ENCODE measurements at places on chromosomes 2 and 18.

DNA sequence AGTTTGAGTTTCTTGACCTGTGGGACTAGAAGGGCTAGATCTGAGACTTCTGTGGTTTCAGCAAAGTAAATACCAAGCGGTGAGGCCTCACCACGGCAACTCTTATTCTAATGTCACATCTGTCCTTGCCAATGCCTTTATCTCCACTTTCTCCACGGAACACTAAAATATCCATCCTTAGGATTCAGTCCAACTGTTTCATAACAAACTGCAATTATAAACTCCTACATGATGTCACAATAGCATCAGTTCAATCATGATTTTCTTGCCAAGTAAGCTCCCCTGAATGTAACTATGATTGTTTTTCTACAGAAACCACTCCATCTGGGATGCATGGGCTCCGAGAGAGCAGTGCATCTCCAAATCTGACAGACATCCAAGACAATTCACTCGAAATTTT is 79.6 kb downstream of the LRATD1 start:
- DNase-seq, result no peak

DNA sequence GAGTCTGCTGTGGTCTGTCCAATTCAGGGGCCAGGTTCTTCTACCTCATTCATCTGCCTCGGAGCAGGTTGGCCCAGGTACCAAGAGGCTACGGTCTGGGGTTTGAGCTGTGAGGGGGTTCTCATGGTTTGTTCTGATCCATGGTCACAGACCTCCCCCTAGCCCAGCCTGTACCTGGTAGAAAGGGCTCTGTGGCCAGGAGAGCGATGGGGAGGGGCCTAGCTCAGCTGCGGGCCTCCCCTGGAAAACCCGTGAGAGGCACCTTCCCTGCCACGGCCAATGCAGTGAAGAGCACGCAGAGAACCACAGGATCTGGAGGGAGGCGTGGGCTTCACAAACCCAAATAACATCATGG is 19.6 kb upstream of the ALLC start:
- DNase-seq, result no peak

GRCh38 chr2:205366336-205367060 is 315.8 kb upstream of the NRP2 start:
- no peak for DNase-seq

- DNase-seq, result peak; percentile 90
These were observed 2.9 kb upstream of the ID2 start for GRCh38 chr2:8678731-8679566.

- DNase-seq, result peak; percentile 79
These were observed 1.1 kb upstream of the FARP2 start for GRCh38 chr2:241354668-241355658.

GRCh38 chr18:25326361-25326952 is 25.5 kb downstream of the ZNF521 start:
- no peak for DNase-seq

DNA sequence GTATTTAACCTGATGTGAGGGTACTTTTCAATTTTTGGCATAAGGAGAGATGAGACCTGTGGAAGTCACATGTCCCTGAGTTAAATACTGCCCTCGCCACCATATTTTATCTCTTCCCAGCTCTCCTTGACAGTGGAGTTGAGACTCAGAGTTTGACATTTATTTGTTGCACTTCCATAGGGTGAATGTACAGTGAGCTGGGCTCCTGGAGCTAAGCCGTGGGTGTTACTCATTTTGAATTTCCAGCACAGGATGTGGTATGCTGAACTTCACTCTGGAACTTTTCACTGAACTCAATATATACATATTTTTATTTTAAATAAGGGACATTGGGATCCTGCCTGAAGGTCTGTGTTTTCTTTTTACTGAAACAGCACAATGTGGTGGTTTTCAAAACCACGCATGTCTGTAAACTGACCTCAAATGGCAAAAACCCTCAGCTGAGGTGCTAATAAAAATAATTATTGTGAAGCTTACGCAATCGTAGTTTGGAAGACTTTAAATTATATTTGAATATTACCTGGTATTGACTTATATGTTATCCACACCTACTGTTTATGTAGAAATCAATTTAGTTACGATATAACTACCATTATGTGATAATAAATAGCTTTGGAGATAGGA is 12.1 kb downstream of the RNF144A start:
- DNase-seq, result no peak

DNA sequence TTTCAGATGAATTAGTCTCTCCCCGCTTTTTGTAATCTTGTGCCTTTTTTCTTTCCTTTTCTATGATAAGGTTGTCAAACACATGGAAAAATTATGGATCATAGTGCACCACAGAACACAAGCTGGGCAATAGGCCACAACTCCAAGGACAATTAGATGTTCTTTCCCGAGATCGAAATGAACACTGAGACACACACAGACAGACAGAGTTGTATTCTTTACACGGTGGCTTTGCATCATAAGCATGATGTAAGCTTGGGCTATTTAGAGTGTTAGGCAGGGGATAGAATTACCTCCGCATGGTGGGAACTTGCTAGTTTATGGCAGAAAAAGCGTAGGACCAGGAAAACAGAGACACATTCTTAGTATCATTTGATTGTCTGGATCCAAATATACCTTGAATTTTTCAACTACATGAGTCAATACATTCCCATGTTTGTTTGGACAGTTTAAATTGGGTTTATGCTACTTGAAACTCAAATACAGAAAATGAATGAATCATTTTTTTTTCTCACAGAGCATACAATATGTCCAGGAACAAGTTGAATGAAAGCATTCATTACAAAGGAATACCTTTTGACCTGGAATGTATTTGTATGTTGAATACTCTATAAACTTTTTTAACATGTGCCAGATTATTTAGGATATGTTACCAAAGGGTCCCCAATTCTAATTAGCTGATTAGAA is 1611.5 kb upstream of the TMEFF2 start:
- DNase-seq, result no peak

DNA sequence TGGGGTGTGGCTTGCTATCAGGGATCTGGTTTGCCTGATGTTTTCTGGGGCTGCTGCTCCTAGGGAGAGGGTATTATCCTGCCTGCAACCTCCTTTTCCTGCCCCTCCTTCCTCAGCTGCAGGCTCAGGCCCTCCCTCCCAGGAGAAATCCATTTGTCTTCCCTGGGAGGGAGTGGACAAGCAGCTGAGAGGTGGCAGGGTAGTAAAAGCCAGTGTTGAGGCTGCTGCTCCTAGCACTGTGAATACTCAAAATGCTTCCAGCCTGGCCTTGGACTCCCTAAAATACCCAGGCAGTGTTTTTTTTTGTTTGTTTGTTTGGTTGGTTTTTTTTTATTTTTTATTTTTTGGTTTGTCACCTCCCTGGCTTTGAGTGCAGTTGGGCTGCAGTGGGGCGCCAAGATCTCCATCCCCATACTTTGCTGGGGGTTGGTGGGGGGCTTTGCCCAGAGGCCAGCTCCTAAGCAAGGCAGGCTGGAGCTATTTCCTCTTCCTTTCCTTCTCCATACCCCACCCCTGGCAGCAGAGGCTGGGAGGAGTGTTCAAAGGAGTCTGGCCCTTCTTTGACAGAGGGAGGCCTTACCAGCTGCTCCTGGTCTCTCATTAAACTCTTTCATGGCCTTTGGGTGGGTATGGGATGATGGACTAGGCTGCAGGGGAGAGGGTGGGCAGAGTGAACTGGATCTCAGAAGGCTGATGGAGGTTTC is 13.6 kb downstream of the HOXD3 start:
- DNase-seq, result no peak

DNA sequence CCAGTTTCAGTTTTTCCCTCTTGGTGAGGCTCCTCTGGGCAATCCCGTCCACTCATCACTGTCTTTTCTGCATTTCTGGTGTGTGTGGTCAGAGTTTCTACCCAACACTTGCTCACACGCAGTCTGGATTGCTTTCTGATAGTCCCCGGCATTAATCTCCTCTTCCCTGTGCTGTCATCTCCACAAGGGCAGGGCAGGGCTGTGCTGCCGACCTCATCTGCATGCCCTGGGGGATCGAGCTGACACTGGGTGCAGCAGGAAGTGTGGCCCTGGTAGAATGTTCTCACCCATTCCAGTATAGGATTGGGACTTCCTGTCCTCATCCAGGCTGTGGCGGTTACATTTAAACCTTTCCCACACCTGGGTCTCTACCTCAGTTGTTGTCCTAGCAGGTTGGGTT is 80.0 kb upstream of the FAM136A start:
- no peak for DNase-seq

- DNase-seq, result no peak
These were observed 194.0 kb downstream of the ACTR3 start for GRCh38 chr2:114083717-114084387.

GRCh38 chr2:151786483-151786882 is 41.7 kb downstream of the ARL5A start:
- no peak for DNase-seq

DNA sequence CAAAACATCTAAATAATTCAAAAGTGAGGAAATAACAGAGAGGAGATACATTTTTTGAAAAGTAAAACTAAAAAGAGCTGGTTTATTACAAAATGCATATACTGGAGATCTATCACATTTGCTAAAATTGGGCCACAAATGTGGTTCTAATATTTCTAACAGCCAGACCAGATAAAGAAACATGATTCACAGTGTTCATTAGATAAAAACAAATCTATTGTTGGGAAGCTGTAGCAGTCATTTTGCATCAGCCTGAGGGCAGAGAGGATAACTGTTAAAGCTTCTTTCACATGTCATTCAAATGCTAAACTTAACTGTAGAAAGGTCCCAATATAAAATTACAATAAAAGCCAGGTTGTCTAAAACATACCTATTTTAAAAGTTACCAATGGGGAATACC is 148.3 kb downstream of the GULP1 start:
- DNase-seq, result no peak

- no peak for DNase-seq
These were observed 142.9 kb downstream of the CHST9 start for GRCh38 chr18:27042177-27042576.

- DNase-seq, result peak; percentile 72
These were observed 264.6 kb upstream of the TRIB2 start for GRCh38 chr2:12452185-12452584.

DNA sequence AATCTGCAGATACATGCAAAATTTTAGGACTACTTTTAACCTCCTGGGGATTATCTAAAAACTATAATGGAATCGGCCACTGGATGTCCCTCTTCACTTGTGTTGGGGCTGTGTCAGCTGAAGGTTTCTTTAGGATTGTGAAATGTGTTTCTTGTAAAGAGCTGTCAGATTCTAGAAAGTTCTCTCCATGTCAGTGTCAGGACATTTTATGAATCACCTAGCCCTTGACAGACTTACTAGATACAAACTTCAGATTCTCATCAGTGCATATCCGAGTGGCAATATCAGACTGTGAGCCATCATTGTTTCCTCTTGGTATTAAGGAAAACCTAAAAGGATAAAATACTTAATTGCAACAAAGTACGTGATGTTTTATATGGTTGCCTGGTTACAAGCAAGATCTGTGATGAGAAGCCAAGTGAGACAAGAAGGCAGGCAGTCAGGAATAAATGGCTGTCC is 107.3 kb downstream of the CPS1 start:
- no peak for DNase-seq

DNA sequence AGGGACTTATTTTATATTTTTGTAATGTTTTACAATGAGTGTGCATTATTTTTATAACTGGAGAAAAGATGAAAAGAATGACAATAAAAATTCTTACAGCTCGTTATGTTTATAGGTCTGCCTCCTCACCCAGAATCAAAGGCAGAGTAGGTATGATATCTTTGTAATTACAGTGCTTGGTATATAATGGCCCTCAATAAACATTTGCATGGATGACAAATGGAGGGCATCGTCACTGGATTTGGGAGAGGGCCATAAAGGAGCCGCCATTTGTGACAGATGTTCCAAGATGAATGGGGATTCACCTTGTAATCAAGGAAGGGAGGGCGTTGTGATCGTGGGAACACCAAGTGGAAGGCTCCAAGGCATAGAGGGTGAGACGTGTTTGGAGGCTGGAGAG is 22.6 kb upstream of the GIGYF2 start:
- DNase-seq, result no peak

- DNase-seq, result no peak
These were observed 86.5 kb downstream of the CDCA7 start for GRCh38 chr2:173441222-173441621.

DNA sequence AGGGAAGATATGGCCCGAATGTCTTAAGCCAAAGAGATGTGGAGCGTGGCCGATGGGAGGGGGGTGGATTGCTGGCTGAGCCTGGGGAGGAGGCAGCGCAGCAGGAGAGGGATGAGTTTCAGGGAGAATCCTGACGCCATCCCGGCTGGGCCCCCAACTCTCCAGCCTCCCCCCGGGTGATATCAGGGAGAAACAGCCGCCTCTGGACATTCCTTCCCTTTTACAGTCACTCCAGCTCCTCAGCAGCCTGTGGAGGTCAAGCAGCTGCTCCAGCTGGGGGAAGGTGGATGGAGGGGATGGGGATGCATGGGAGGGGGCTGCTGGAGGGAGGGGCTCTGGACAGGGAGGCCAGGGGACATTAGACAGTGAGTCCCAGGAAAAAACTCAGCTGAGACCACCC is 9.5 kb upstream of the DES start:
- no peak for DNase-seq

DNA sequence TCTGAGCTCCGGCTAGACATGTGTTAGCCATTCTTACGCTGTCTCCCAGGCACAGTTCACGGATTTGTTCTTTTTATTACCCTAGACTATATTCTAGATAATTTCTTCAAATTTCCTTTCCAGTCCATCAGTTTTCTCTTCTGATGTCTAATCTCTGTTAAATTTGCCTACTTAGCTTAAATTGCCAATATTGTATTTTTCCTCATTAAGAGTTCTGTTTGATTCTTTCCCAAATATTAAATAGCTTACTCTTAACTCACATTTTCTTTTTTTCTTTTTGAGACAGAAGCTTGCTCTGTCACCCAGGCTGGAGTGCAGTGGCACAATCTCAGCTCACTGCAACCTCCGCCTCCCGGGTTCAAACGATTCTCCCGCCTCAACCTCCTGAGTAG is 21.2 kb downstream of the CROCC2 start:
- DNase-seq, result no peak

DNA sequence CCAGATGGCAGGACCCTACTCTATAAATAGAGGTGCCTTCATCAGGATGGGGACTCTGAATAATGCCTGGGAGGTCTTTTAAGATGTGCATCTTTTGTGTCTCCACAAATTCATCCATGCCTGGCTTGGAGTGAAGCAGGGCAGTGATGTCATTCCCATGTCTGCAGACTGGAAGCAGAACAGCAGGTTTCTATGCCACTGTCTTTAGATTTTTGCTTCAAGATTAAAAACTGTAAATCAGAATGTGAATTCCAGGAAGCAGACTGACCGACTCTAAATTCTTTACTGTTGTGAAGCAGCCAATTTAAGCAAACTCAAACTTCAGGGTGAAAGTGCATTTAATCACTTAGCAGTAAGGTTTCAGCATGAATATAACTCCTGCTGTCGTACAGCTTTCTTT is 159.3 kb downstream of the SCG2 start:
- no peak for DNase-seq
